Posterior vena cava (tissue), 2 donors: ENCODE measurements at places on chromosomes 11 and 22. TPM values are rescaled to one million over a fixed set of nuclear protein-coding genes. Genes with fewer than 3 reads are reported as not detected.

- DNase-seq: peak; percentile 90
Observed at GRCh38 chr11:67351275-67352005, 1.9 kb downstream of the POLD4 start.

- DNase-seq: no peak
Observed at GRCh38 chr11:83285151-83285770, 906 bp downstream of the CCDC90B start.

DNA sequence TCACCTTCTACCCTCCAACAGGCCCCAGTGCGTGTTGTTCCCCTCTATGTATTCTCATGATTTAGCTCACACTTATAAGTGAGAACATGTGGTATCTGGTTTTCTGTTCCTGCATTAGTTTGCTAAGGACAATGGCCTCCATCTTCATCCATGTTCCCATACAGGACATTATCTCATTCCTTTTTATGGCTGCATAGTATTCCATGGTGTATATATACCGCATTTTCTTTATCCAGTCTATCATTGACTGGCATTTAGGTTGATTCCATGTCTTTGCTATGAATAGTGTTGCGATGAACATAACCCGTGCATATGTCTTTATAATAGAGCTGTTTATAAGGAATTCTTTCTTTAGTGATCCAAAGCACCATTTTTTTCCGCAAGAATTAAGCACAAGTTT, 28.5 kb upstream of the TLCD5 start:
- DNase-seq: no peak

EHF gene
- total RNA-seq: not detected

CHRDL2 gene
- total RNA-seq: 10.6 TPM

OSM gene
- total RNA-seq: 2.0 TPM
